NAMALWA (cell line): ENCODE measurements at places on chromosomes 1 and 21.

DNA sequence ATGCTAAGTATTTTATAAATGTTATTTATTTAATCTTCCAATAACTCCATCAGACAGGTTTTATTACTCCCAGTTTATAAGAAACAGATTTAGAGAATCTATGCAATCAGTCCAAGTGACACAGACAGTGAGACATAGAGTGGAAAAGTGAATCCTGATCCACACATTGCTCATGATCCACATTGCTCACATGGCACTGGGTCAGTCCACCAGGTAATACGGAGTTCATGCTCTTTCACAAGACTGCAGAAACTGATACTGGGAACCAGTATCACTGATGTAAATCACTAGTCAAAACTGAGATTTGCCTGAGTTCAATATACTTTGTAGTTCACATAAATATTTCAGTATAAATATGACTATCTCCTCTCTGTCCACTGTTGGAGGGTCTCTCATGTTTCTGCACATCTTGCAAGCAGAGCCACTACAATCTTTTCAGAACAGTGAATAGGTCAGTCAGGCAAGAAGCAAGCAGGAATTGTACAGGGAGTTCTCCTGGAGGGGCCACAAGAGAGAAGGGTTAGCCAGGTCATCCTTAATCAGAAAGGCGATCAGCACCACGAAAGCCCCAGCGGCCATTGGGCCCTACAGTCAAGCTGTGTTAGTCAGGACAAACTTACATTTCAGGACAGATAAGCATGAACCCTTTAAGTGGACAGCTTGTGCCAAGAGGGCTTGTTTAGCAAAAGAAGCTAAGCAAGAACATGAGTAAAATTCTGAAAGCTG is 275.4 kb upstream of the NR5A2 start:
- DNase-seq, result no peak

GRCh38 chr1:109963864-109964263 is 20.7 kb upstream of the AHCYL1 start:
- no peak for DNase-seq

DNA sequence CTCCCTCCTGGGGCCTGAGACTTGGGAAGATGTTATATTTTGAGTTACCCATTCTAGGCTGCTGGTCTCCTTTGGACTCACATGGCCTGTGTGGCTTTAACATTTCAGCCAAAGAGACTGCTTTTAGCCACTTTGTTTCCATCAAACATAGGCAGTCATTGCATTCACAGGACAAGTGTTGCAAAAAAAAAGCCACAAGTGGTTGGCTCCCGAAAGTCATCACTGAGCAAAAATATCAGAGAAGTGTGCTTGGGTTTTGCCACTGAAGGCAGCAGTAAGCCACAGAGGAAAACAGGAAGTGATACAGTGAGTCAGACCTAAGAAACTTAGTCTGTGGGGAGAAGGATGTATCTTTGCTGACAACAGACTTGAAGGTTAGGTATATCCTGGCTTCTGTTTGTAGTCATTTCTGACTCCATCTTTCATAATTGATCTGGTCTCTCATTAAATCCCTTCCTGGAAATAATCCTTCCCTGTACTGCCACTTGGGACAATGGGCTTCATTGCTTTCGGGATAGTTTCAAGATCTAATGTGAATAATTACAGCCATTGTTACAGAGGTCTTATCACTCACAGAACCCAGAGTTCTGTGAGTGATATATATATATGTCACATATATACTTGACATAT is 80.9 kb downstream of the COLGALT2 start:
- DNase-seq, result peak; percentile 80

- no peak for DNase-seq
Observed at GRCh38 chr1:61743716-61744580, 1.7 kb downstream of the PATJ start.

GRCh38 chr1:91937613-91938012 is 11.6 kb upstream of the BRDT start:
- no peak for DNase-seq

DNA sequence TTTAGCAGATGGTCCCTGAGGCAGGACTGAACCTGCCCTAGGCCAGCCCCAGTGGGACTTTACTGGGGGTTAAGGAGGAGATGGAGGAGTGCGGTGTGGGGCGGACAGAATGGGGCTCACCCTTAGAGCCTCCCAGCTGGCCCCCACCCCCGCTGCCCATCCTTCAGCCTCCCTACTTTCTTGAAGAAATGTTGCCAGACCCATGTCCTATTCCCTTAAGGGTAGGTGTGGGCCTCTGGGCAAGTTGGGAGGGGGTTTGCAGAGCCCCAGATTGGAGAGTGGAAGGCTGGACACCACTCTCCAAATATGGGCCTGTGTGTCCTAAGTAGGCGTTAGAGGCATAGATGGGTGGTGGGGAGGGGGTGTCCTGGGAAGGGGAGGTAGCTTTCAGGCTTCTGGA is 19.2 kb upstream of the EPS8L3 start:
- DNase-seq, result no peak

DNA sequence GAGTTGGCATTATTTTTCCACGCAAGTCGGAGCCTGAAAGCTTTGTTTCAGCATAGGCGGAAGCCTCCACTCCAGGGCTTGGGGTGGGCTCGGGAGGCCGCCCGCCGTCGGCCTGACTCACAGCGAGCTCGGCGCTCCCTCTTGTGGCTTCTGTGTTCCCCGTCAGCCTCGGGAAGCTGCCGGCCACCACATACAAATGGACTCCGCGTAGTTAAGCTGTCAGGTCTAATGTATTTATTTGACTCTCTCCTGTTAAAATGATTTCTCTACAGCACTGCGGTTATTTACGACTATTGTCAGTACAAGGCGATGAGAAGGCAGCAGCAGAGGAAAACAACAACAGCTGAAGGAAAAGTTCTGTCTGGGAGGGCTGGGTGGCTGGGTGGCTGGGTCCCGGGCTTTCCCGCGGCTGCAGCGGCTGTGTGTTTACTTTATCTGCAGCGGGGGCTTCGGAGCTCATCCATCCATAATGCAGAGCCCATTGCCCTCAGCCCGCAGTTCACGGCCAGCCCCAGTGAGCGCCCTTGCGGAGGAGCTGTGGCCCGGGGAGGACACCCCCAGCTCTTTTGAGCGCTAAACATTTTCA is 375.7 kb upstream of the CAMK1G start:
- no peak for DNase-seq

DNA sequence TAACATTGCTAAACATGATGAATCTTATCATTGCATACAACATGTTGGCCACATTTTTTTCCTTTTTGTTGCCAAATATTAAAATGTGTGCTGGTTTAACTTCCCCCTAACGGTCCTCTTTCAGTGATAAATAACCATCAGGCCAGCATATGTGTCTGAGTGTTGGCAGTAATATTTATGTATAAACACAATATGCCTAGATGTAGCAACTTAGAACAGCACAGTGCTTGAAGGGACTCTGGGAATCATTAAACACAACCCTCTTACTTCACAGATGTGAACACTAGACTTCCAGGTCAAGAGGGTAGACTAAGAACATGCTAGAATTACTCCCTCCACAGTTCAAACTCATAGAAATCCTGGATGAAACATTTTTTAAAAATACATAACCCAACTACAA is 581.8 kb downstream of the PLPP3 start:
- no peak for DNase-seq

DNA sequence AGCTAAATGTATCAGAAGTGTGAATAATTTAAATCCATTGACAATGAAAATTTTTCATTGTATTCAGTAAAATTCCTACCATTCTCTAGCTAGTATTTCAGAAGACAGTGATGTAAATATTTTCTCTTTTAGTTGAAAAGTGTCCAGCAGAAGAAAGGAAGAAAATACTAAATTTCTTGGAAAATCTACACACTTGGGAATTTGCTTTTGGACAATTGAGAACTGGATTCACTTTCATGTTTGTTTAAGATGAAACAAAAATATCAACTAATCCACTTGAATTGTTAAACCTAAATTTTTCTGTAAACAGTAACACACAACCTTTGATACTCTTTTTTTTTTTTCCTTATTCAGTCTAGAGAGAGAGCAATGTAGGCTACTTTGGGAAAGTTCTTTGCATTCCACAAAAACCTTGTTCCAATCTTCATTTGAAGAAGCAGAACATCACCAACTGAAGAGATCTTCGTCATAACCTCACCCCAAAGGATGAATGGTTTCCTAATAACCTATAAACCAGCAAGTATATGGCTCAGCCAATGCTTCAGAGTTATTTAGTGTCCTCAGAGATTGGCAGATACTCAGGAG is 155.1 kb upstream of the GORAB start:
- no peak for DNase-seq

DNA sequence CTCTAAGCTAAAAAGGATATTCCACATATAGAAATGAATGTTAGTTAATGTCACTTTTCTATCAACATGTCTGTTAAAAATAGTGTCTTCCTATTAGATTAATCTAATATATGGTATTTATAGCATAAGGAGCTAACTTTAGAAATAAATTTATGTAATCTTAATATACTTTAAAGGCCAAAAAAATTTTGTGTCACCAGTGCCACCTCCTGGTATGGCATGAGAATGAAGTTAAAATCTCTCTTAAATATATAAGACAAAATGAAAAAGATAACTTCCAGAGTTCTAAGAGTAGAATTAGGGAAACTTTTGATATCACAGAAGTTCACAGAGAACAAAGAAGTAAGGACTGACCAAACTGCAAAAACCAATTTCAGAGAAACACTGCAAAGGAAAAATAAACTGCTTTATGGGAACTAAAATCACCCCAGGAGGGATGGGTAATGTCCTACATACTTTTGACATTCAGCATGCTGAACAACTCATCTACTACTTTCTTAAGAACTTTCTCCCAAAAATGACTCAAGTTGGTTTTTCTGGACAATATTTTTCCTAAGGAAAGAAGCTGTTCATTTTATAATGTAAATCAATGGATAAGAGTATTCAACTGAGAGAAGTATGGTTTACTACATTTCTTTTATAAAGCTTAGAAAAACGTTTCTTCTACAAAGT is 82.8 kb downstream of the TRIM33 start:
- DNase-seq, result peak; percentile 50

DNA sequence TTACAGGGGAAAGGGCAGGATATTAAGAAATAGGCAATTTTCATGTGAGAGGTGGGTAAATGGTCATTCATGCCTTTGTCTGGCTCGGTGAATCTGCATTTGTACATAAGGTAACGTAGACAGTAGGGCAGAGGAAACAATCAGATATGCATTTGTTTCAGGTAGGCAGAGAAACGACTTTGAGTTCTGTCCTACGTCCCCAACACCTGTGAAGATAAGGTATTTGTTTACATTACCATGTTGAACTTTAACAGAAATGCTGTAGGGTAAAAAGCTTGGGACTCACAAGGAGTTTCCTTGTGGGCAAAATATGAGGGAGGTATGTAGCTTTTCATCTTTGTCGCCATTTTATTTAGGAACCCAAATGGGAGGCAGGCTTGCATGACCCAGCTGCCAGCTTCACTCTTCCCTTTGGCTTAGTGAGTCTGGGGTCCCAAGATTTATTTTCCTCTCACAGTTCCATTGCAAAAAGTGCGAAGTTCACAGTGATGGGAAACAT is 31.4 kb downstream of the B3GALT5 start:
- no peak for DNase-seq

DNA sequence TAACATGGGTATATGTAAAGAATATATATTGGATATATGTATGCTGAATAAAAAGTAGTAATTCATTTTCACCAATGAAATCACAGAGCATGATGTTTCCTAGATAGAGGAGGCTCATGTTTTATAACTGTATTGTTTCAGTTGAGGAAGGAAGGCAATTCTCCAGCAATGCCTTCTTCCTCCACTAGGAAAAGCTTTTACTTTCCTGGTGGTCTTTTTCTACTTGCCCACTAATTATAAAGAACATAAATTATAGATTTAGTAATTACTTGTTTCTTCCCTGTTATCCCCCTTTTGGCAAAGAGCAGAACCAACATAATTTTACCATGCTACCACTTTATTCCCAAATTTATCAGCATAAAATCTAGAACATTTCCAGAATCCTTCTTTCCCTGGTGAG is 159.0 kb downstream of the PLA2G4A start:
- no peak for DNase-seq
